ENCODE measurements at places on chromosomes 5 and 9.

- DNase-seq, result no peak
Observed at GRCh38 chr5:117719413-117719812, 1144.8 kb upstream of the SEMA6A start.

DNA sequence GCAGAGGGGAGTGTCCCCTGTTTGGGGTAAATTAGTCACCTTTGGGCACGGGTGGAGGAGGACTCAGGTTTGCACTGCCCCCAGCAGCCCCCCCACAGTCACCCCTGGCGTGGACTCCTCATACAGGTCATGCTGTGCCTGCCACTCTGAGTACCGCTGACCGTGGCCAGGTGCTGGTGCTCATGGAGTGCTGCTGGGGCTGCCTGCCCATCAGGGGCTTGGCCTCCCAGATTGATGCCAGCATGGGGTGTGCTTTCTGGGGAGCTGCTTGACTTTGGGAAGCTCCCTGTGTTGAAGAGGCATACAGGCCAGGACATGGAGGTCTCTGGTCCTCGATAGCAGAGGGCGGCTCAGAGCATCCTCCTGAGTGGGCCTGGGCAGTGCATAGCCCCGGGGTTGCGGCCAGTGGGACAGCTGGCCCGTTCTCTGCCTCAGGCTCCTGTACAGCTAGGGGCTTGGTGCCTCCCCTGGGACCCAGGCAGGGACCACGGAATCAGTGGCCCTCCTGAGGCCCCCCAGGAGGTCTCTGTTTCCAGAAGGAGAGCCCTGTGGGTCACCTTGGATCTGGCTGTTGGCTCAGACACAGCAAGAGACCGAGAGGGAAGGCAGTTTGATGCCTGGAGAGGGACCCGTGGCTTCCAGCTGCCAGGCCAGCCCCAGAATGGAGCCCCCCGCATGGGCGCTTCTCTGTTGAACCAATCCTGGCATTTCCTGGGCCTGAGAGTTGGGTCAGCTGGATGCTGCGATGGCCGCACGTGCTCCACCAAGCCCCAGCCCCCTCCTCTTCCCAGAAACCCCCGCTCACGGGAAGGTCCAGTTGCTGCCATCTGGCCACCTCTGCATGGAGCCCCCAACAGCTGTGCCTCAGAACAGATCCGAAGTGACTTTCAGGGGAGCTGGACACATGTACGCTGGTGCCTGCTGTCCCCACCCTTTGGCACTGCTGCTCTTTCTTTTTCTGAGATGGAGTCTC is 6.1 kb upstream of the AJM1 start:
- DNase-seq, result no peak

- DNase-seq, result no peak
Observed at GRCh38 chr9:91836515-91836914, 113.5 kb downstream of the ROR2 start.

GRCh38 chr5:83270311-83270710 is 193.0 kb downstream of the XRCC4 start:
- DNase-seq, result no peak

- DNase-seq, result no peak
Observed at GRCh38 chr5:178346607-178347334, 114.2 kb upstream of the PHYKPL start.

GRCh38 chr9:130555968-130556367 is 23.4 kb upstream of the FUBP3 start:
- no peak for DNase-seq

GRCh38 chr5:135340568-135340967 is 58.5 kb downstream of the MACROH2A1 start:
- DNase-seq, result no peak

DNA sequence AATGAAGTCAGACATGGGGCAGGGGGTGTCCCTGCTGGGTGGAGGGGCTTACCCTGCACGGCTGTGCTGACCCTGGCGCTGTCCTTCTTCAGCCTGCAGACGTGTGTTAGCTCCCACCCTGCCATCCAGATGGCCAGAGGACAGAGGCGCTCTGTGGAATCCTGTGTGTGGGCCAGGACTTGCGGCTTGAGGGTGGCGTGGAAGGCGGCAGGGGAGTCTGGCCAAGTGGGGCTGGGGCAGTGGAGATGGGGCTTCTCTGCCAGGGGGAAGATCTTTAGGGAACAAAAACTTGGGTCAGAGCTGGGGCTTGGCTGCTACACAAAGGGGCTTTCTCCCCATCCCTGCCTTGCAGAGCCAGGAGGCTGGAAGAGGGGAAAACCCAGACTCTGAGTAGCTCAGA is 46.5 kb upstream of the SYNPO start:
- DNase-seq, result no peak

GRCh38 chr9:6978591-6978990 is 220.8 kb downstream of the KDM4C start:
- DNase-seq, result no peak

DNA sequence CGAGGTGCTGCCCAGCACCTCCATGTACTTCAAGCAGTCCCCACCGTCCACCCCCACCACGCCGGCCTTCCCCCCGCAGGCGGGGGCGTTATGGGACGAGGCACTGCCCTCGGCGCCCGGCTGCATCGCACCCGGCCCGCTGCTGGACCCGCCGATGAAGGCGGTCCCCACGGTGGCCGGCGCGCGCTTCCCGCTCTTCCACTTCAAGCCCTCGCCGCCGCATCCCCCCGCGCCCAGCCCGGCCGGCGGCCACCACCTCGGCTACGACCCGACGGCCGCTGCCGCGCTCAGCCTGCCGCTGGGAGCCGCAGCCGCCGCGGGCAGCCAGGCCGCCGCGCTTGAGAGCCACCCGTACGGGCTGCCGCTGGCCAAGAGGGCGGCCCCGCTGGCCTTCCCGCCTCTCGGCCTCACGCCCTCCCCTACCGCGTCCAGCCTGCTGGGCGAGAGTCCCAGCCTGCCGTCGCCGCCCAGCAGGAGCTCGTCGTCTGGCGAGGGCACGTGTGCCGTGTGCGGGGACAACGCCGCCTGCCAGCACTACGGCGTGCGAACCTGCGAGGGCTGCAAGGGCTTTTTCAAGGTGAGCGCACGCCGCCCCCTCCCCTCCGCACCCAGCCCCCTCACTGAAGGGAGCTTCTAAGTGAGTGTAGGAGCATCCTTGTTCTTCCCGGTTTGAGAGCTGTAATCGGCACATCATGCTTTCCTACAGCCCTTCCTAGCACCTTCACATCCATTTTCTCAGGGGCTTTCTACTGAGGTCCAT is 6.9 kb downstream of the NR4A3 start:
- DNase-seq, result no peak

DNA sequence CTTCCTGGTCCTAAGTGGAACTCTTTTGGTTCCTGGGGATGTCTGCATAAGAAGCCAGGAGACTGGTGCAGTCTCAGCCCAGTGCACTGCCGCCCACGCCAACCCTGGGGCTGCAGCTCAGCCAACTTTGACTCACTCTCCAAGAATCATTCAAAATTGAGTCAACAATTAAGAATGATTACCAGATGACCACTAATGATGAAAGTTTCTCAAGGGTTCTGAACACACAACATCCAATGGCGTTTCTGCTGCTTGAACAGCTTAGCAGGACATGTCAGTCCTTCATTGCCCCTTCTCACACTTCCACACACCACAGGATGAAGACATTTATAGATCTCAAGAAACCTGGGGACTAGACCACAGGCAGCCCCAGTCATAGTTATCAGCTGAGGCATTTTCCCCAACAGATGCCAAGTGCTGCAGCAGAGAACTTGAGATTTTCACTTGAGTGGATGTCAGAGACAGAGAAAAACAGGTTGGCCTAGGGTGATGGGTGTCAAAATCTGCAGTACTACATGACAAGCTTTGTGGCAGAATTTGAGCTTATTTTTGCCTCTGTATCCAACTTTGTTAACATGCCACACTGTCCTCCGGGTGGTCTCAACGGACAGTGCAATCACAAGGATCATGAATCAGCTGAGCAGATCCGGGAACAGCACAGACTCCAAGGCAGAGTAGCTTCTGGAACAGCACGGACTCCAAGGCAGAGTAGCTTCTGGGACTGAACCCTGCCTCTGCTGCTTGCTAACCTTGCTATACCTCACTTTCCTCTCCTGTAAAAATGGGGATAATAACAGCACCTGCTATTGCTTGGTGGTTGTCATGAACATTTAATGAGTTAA is 356.1 kb downstream of the SPOCK1 start:
- DNase-seq, result peak; percentile 91

DNA sequence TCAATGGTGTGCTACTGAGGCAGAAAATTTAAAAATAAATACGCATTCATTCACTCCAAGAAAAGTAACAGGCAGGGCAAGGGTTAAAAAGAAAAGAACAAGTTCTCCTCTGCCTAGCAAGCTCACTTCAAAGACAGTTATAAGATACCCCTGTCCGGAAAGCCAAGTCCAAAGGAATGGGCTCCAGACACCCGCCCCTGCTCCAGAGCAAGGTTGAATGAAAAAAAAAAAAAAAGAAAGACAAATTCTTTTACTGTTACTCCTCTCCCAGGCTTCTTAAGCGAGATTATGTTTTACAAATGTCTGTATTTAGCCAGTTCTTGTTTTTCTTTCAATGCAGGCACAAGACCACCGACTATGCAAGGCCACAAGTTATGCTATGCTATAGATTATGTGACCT is 9.1 kb upstream of the ANXA2R start:
- peak; percentile 51 for DNase-seq

DNA sequence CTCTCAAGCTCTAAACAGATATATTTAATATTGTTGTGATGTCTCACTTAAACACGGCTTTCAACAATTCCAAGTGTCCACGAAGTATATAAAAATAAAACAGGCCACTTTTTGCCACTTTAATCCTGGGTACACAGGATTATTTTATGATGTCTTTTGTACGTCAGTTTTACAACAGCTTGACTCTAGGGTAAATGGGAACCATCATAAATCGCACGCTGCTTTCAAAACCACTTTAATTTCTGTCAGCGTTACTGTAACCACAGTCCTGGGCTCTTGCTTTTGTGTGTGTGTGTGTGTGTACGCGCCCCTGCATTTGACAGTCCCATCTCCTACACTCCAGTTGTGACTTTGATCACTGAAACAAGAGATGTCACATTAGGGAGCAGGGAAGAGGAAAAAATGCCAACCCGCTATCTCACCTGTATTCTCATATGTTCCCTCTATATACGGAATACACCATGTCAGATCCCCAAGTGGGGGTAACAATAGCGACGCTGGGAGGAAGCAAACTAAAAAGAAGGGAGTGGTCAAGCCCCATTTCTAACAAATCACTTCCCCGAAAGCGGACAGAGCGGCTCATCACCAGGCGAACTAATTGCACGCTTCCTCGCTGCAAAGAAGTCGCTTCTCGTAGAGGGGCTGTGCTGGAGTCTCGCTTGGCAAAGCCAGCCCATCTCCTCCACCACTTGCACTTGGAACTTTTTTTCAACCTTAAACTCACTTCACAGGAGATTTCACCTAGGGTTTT is 1.2 kb downstream of the BNC2 start:
- peak; percentile 27 for DNase-seq

- DNase-seq, result no peak
Observed at GRCh38 chr9:82206490-82206889, 217.9 kb downstream of the SPATA31D1 start.

DNA sequence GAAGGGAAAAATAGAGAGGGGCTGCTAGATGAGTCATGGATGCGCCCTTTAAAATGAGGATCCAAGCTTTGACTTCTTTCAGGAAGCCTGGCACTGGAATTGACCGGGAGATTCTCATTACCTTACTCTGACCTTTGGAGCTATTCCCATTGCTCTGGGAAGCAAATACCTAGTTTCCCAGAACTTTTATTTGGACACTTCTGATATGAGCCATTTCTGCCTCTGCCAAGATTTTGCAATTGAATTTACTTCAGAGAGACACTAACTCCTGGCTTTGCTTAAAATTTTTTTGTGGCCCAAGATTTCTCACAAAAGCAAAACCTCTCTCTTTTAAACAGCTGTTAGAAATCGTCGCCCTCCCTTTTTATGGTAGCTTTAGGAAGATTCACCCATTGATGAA is 15.7 kb upstream of the AGXT2 start:
- DNase-seq, result no peak

GRCh38 chr5:179453616-179454015 is 96.7 kb upstream of the RUFY1 start:
- DNase-seq, result no peak

GRCh38 chr5:149656576-149657182 is 73.4 kb upstream of the PPARGC1B start:
- peak; percentile 17 for DNase-seq

- DNase-seq, result peak; percentile 8
Observed at GRCh38 chr5:93724791-93725190, 16.6 kb downstream of the POU5F2 start.

DNA sequence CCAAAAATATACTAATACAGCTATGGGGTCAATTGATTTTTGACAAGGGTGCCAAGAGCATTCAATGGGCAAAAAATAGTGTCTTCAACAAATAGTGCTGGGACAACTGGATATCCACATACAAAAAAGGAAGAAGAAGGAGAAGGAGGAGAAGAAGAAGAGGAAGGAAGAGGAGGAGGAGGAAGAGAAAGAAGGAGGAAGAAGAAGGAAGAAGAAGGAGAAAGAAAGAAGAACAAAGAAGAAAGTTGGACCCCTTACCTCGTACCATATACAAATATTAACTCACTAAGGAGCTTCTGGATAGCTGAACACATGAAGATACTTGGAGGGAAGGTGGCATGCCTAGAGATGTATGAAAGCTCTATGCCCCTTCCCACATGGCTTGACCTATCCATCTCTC is 17.2 kb upstream of the DELE1 start:
- DNase-seq, result no peak

- DNase-seq, result no peak
Observed at GRCh38 chr5:14059810-14060209, 83.3 kb upstream of the TRIO start.
